Pancreas (tissue), 10 donors: ENCODE measurements at places on chromosomes 12 and 14. TPM values are rescaled to one million over a fixed set of nuclear protein-coding genes. Genes with fewer than 3 reads are reported as not detected.

RILPL2 gene
- polyA plus RNA-seq, result 1.7 TPM

AMIGO2 gene
- polyA plus RNA-seq, result 2.2 TPM

CDCA3 gene
- polyA plus RNA-seq, result 0.80 TPM

TMPRSS12 gene
- polyA plus RNA-seq, result not detected

MYF5 gene
- polyA plus RNA-seq, result not detected

INHBC gene
- not detected for polyA plus RNA-seq

KLHL33 gene
- 0.15 TPM for polyA plus RNA-seq
